ENCODE measurements at places on chromosomes 2 and 18.

DNA sequence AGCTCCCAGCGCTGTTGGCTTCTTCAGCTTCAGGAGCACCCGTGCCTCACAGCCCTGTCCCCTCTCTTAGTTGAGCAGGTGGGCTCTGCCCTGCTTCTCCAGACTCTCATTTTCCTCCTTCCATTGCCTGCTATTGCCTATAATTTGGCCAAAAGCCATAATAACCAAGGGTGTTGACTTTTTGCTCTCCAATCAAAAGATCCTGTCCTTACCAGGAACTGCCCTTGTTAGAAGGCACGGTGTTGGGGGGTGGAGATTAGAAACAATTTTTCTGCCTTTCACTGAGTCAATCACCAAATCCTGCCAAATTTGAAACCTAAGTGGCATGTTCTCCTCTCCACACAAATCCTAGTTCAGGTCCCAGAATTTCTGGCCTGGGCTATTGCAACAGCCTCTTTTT is 16.7 kb upstream of the PDIA6 start:
- no peak for DNase-seq

- no peak for DNase-seq
Observed at GRCh38 chr2:10527585-10527984, 79.5 kb upstream of the ODC1 start.

GRCh38 chr2:229176136-229176535 is 95.0 kb downstream of the PID1 start:
- peak; percentile 66 for DNase-seq

GRCh38 chr2:127859712-127860085 is 1.7 kb upstream of the POLR2D start:
- DNase-seq = no peak

GRCh38 chr2:166032361-166032760 is 78.8 kb upstream of the TTC21B start:
- no peak for DNase-seq

- DNase-seq = no peak
Observed at GRCh38 chr2:85741211-85741832, 12.5 kb upstream of the ATOH8 start.

- no peak for DNase-seq
Observed at GRCh38 chr2:238986491-238987351, 138.8 kb downstream of the TWIST2 start.
